ENCODE measurements at places on chromosomes 5 and 9.

DNA sequence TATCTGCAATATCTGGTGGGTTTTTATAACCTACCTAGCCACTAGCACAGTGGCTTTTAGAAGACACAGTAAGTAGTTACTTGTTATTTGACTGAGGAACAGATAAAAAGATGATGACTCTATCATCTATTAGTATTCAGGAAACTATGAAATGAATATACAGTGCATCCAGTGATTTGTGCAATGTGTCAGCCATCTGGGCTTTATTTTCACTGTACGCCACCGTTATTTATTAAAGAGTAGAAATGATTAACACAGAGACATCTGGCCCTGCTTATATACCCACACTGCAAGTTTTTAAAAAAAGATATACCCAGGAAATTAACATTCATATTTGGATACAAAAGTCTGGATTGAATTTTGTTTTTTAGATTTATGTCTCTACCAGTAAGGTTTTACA lies 408.4 kb downstream of the PDE4D start:
- no peak for DNase-seq

GRCh38 chr9:124764774-124765438 lies 6.2 kb downstream of the NR6A1 start:
- DNase-seq = no peak

DNA sequence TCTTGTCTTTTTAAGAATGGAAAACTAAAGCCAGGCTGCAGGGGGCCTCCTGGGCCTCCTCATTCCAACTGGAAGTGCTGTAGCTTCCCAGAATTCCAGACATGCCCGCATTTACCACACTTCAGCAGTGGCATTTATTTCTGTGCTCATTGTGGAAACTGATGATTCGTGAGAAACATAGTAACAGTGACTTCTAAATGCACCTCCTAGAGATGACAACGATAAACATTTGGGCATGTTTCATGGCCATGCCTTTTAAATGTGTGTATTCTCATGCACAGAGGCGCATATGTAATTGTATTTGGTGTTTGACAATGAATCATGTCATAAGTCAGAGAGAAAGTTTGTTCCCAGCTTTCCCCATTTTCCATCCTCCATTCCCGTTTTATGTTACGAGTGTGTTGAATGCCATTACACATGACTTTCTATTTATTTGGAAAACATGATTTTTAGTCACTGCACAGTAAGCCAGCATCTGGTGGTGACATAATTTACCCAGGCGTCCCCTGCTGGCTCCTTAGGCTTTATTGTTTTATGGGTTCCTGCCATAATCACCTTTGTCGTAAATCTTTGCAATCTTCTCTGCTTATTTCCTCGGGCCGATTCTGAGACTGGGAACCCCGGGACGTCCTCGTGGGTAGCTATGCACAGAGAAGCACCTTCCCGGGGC lies 68.8 kb upstream of the FCN2 start:
- DNase-seq = no peak

GRCh38 chr9:9229269-9229668 lies 1383.5 kb downstream of the PTPRD start:
- no peak for DNase-seq

DNA sequence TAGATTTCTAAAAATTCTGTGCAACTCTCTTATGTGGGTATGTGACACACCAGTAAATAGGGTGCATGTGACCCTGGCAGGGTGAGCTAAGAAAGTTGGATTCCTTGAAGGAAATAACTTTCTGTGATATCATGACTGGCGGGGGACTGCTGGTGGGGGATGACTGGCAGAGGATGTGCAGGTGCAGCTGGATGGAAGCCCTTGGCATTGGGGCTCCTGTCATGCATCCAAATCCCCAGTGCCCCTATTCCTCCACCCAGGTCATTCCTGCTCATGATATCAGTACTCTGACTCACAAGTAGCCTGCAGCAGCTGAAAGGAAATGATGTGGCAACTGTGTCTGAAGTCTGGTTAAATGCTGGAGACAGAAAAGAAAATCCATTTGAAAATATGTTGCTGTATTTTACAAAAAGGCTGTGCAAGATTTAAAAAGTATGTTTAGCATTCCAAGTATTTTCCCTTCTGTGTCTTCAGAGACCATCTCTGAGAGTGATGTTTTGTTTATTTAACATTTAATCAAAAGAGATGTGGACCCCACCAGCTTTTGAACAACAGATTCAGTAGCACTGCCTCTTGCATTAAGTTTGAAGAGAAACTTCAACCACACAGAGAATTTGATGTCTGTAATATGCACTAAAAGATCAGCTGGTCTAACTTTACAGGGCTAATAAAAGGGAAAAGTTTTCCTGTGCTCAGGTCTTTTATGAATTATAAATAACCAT lies 17.9 kb upstream of the ZSWIM6 start:
- DNase-seq = no peak

DNA sequence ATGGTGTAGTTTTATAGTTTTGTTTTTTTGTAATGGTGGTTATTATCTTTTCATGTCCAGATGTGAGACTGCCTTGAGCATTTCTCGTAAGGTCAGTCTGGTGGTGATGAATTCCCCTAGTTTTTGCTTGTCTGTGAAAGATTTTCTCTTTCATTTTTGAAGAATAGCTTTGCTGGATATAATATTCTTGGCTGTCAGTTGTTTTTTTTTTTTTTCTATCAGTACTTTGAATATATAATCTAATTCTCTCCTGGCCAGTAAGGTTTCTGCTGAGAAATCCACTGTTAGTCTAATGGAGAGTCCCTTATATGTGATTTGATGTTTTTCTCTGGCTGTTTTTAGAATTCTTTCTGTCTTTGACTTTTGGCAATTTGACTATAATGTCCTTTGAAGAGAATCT lies 106.9 kb downstream of the CARTPT start:
- DNase-seq = no peak

- DNase-seq = no peak
Measured at GRCh38 chr9:134396258-134396742, 70.0 kb downstream of the RXRA start.

GRCh38 chr5:133657036-133657435 lies 44.7 kb upstream of the FSTL4 start:
- DNase-seq = no peak

DNA sequence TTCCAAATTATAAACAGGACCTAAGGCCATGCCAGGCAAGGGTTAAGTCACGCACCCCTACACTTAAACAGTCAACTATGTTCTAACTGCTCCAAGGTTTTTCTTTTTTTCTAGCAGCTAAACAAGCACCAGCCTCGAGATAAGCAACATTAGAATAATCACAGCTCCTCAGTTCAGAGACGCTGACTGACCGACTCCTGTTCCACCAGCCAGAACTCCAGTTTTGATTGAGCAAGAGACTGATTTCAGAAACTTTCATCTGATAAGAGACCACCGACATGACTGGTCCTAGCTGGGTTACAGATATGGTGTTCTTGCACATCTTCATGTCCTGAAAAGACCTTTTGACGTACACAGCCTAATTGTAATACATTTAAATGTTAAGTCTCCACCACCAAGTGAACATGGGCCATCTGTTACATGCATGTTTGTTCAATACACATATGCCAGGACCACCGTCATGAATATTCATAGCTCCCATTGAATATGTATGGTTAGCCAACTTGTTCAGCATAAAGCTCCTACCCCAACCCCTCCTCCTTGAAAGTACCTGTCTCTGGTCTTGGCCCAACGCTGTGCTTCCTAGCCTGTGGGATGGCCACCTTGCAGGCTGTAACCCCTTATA lies 23.7 kb upstream of the OTULINL start:
- DNase-seq = no peak

DNA sequence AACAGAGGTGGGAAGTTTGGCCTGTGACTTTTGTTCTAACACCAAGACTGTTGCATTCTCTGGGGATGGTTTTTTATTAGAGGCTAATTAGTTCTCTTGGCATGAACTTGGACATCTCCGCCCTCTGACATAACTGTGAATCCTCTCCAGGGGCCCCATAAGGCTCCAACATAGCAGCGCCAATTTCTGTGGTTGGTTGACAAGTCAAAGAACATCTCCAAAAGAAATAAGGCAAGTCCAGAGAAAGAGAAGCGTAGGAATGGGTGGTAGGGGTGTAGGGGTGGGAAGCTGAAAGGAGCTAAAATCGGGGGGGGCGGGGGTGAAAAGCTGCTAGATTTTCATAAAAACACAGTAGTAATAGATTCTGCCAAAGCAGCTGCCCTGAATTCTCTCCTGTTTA lies 81.0 kb upstream of the DAB2 start:
- DNase-seq = no peak

GRCh38 chr9:134664446-134664845 lies 22.8 kb downstream of the COL5A1 start:
- DNase-seq = no peak
